ENCODE measurements at places on chromosomes 12 and 14. TPM values are rescaled to one million over a fixed set of nuclear protein-coding genes. Genes with fewer than 3 reads are reported as not detected.

The TMEM132C gene
- not detected for total RNA-seq

The SOAT2 gene
- total RNA-seq = 0.22 TPM

The GYS2 gene
- 0.22 TPM for total RNA-seq

The CLEC6A gene
- not detected for total RNA-seq

DNA sequence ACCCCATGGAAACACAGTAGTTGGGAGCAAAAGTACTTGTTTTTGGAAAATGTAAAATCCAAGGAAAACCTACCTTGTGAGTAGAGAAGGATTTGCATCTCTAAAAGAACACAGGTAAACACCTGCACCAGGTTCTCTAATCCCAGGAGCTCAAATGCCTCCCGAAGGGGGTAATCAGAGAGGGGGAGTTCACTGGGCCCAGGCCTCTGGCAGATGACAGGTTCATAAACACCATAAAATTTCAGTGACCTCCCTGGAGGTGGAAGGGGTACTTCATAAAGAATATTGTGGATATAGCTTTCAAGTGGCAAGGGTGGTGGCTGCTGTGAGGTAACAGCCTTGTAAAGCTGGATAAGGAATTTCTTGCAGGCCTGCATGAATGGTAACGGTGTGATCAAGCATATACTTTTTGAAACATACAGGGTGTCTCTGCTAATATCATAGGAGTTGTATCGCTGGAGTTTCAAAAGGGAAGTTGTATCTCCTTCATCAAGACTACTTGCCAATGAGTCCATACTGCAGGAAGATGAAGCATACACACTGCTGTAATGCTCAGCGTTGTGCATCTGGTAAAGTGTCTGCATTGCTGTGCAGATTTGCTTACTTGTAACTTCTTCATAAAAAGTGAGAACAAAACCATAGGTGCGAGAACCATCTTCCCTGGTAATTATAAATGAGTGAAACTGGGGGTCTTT lies 111.3 kb downstream of the DENND5B start:
- DNase-seq = no peak

DNA sequence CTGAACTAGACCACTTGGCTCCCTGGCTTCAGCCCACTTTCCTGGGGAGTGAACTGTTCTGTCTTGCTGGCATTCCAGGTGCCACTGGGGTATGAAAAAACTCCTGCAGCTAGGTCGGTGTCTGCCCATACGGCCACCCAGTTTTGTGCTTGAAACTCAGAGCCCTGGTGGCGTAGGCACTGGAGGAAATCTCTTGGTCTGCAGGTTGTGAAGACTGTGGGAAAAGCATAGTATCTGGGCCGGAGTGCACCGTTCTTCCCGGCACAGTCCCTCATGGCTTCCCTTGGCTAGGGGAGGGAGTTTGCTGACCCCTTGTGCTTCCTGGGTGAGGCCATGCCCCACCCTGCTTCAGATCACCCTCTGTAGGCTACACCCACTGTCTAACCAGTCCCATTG lies 33.8 kb downstream of the TRAFD1 start:
- no peak for DNase-seq

DNA sequence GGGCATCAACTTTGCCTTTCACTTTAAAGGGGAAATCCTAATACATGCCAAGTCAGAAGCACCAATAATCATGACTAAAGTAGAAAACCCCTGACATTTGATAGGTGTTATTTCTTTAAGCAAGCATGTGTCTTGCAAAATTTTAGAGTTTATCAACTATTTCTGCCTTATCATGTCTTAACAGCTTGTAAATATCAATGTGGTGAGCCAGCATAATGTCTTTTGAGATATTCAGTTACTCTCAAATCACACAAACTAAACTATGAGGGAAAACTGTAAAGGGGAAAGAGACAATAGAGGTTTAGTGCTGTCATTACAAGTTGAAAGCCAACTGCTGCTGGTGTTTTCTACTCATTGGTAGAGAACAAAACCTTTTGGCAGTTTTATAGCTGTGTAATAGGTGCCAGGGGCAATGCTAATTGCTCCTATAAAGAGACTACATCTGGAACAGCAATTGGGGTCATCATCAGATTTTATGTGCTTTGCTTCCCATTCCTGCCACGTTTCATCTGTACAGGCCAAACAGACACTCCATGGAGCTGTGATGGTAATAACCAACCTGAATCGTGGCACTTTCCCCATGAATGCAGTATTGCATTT lies 1027.4 kb downstream of the FSCB start:
- DNase-seq = no peak

GRCh38 chr12:1877169-1877878 lies 41.1 kb downstream of the CACNA2D4 start:
- DNase-seq = no peak

- no peak for DNase-seq
Measured at GRCh38 chr12:109722721-109723094, 9.1 kb downstream of the FAM222A start.

GRCh38 chr14:78519863-78520262 lies 349.7 kb downstream of the NRXN3 start:
- no peak for DNase-seq
